ENCODE measurements at places on chromosomes 3 and 15.

DNA sequence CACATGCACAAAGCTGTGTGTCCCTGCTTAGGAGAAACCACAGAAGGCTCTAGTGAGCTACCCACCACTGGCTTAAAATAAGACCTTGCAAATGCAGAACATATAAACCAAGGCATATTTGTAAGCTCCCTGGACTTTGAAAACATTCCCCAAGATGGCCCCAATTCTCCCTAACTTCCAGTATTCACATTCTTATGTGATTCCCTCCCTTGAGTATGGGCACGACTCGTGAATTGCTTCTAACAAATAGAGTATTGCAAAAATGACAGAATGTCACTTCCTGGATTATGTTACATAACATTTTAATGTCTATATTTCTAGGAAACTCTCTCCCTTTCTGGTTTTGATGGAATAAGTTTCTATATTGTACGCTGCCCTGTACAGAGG, 131.8 kb upstream of the MCTP2 start:
- no peaks in the 10 kb centered on the region for H3K36me3 ChIP-seq
- no peak overlapping the region for H3K27ac ChIP-seq
- H3K4me3 ChIP-seq: no peak overlapping the region
- no peaks in the 10 kb centered on the region for H3K4me1 ChIP-seq

- no peaks in the 10 kb centered on the region for H3K36me3 ChIP-seq
- peaks cover 21% of the 10 kb centered on the region for H3K4me1 ChIP-seq
- no peak overlapping the region for H3K27ac ChIP-seq
- no peak for DNase-seq
- no peaks in the 10 kb centered on the region for H3K27me3 ChIP-seq
Observed at GRCh38 chr3:160099834-160100233, 111.2 kb downstream of the IL12A start.

GRCh38 chr3:8851703-8852102, 82.3 kb upstream of the OXTR start:
- no peaks in the 10 kb centered on the region for H3K4me1 ChIP-seq
- H3K27ac ChIP-seq: no peak overlapping the region
- no peaks in the 10 kb centered on the region for H3K36me3 ChIP-seq
- H3K4me3 ChIP-seq: no peak overlapping the region
- H3K27me3 ChIP-seq: no peaks in the 10 kb centered on the region

DNA sequence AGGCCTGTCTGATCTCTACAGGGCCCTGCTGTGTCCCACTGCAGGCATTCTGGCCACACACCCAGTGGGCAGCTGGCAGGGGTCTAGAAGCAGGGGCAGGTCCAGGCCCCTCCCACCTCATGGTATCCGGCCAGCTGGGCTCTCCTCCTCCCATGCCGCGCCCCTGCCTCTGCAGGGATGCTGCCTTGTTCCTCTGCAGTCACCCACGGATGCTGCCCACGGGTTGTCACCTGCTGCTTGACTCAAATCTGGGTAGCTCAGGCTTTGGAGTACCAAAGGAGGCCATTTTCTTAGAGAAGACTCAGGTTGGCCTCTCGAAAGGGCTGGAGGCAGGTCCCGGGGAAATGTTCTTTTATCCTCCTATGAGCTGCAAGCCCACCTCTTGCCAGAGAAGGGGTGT, 25.0 kb downstream of the EFCAB12 start:
- no peak for DNase-seq
- H3K4me1 ChIP-seq: peaks cover 19% of the 10 kb centered on the region
- H3K36me3 ChIP-seq: peaks cover 8% of the 10 kb centered on the region

DNA sequence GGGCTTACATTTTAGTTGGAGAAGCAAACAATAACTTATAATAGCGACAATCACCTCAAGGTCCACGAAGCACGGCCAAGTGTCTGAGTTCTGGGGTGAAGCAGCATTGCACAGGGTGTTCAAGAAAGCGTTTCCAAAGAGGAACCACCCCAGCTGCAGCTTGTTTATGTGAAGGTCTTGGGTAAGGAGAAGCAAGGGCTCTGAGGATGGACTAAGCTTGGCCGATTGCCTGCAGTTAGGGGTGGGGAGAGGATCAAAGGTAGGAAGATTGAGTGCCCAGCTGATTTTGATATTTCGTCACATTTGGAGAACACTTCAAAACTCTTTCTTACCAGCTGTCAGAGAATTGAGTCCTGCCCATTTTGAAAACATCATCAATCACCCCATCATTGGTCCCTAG, 321.6 kb upstream of the DNAJC19 start:
- no peaks in the 10 kb centered on the region for H3K27me3 ChIP-seq
- H3K27ac ChIP-seq: no peak overlapping the region
- no peak overlapping the region for H3K4me3 ChIP-seq
- DNase-seq: no peak

GRCh38 chr15:48890375-48890972, 12.5 kb downstream of the EID1 start:
- no peak for DNase-seq
- peaks cover 19% of the 10 kb centered on the region for H3K27me3 ChIP-seq
- H3K4me3 ChIP-seq: no peak overlapping the region
- H3K36me3 ChIP-seq: no peaks in the 10 kb centered on the region
- H3K27ac ChIP-seq: no peak overlapping the region

GRCh38 chr3:133948131-133948810, 52.6 kb upstream of the RAB6B start:
- no peak overlapping the region for H3K4me3 ChIP-seq
- no peak overlapping the region for H3K27ac ChIP-seq
- no peaks in the 10 kb centered on the region for H3K27me3 ChIP-seq
- H3K4me1 ChIP-seq: no peaks in the 10 kb centered on the region

GRCh38 chr3:125005676-125006075, 50.1 kb downstream of the HEG1 start:
- H3K36me3 ChIP-seq: peaks cover 58% of the 10 kb centered on the region
- no peak for DNase-seq
- no peak overlapping the region for H3K27ac ChIP-seq
- H3K4me3 ChIP-seq: no peak overlapping the region
- no peaks in the 10 kb centered on the region for H3K4me1 ChIP-seq

DNA sequence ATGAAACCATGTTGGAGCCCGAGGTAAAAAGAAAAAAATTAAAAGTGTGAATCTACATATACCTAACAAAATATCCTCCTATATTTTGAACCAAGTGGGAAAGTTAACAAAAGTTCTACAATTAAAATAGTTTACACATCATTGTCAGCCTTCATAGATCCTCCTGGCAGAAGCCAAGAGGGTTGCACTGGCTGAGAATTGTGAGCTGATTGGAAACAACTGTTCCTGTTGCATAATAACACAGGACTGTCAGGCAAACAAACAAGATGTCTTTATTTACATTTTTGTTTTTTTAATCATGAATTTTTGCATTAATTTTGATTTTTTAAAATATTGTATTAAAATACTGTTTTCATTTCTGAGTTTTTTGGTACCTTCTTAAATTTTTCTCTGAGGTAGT, 215.2 kb upstream of the MME start:
- H3K27ac ChIP-seq: no peak overlapping the region
- H3K4me1 ChIP-seq: no peaks in the 10 kb centered on the region
- no peak for DNase-seq
- H3K4me3 ChIP-seq: no peak overlapping the region

GRCh38 chr3:139975594-139976365, 40.8 kb downstream of the CLSTN2 start:
- no peaks in the 10 kb centered on the region for H3K4me1 ChIP-seq
- no peaks in the 10 kb centered on the region for H3K27me3 ChIP-seq
- no peak for DNase-seq
- H3K36me3 ChIP-seq: no peaks in the 10 kb centered on the region
- H3K27ac ChIP-seq: no peak overlapping the region
- H3K4me3 ChIP-seq: no peak overlapping the region

DNA sequence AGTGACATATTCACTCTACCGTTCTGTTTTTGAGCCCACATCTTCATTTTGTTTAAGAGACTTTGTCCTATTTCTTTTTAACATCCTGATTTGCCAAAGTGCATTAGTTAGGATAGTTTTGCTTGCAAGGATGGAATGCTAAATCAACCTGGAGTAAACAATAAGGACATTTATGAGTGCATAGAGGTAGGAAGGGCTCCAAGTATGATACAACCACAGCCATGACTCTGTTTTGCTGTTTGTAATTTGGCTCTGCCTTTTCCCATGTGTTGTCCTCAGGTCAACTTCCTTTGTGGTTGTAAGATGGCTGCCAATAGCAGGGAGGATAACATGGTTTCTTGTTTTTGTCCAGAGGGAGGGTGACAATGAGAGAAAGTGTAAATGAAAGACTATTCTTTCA, 66.4 kb upstream of the GOLIM4 start:
- no peak overlapping the region for H3K4me3 ChIP-seq
- no peaks in the 10 kb centered on the region for H3K36me3 ChIP-seq
- DNase-seq: no peak
- H3K27me3 ChIP-seq: peaks cover 7% of the 10 kb centered on the region
- no peak overlapping the region for H3K27ac ChIP-seq

DNA sequence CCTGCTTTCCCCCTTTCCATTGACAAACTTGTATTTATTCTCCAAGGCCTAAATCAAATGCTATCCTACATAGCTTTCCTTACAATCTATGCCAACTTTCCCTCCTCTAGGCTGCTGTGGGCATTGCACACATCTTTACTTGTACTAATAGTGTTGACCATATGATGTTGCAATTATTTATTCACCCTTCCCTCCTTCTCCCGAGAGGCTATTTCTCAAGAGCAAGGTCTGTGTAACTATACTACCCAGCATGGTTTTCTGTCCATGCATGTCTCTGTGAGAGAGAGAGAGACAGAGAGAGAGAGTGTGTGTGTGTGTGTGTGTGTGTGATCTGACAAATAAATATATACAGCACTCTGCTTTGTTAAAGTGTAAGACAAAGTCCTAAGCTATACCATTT, 63.8 kb downstream of the GTPBP8 start:
- H3K4me3 ChIP-seq: no peak overlapping the region
- no peaks in the 10 kb centered on the region for H3K27me3 ChIP-seq
- no peak overlapping the region for H3K27ac ChIP-seq
- peaks cover 2% of the 10 kb centered on the region for H3K36me3 ChIP-seq
- peaks cover 3% of the 10 kb centered on the region for H3K4me1 ChIP-seq

DNA sequence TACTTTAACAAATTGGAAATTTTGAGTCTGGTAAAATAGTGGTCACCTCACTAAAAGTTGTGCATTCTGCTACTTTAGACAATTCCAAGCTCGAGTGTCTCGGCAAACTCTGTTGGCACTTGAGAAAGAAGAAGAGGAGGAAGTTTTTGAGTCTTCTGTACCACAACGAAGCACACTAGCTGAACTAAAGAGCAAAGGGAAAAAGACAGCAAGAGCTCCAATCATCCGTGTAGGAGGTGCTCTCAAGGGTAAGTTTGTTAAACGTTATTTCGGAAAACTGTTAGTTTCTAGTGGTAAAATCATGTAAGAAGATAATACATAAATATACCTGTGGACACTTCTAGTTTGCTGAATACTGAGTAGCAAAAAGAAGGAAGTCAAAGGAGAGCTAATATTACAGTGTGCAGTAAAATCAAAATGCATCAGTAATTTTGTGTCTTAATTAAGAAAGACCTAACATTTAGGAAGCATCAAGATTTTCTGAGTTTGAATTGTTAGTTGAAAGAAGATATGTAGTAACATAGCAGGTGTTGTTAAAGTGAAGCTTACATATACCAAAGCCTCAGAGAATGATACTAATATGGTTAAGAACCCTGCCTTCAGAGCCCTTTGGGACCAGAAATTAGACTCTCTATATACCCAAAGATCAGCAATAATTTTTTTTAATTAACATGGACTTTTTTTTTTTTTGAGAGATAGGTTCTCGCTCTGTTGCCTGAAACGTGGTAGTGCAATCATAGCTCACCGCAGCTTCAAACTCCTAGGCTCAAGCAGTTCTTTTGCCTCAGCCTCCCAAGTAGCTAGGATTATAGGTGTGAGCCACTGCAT, 23.0 kb downstream of the BUB1B start:
- no peaks in the 10 kb centered on the region for H3K36me3 ChIP-seq
- H3K27me3 ChIP-seq: no peaks in the 10 kb centered on the region
- H3K4me1 ChIP-seq: peaks cover 41% of the 10 kb centered on the region

- no peaks in the 10 kb centered on the region for H3K36me3 ChIP-seq
- no peaks in the 10 kb centered on the region for H3K4me1 ChIP-seq
- no peaks in the 10 kb centered on the region for H3K27me3 ChIP-seq
- no peak overlapping the region for H3K27ac ChIP-seq
- no peak overlapping the region for H3K4me3 ChIP-seq
Observed at GRCh38 chr15:95663156-95664100, 667.1 kb upstream of the NR2F2 start.

GRCh38 chr3:124631727-124632126, 98.5 kb upstream of the UMPS start:
- no peak for DNase-seq
- H3K4me3 ChIP-seq: no peak overlapping the region
- H3K4me1 ChIP-seq: peaks cover 29% of the 10 kb centered on the region
- no peaks in the 10 kb centered on the region for H3K27me3 ChIP-seq
- H3K27ac ChIP-seq: no peak overlapping the region
- no peaks in the 10 kb centered on the region for H3K36me3 ChIP-seq

GRCh38 chr3:175193815-175194518, 334.8 kb downstream of the NAALADL2 start:
- H3K27ac ChIP-seq: no peak overlapping the region
- H3K4me1 ChIP-seq: no peaks in the 10 kb centered on the region
- no peak for DNase-seq
- H3K4me3 ChIP-seq: no peak overlapping the region
- H3K36me3 ChIP-seq: no peaks in the 10 kb centered on the region
- no peaks in the 10 kb centered on the region for H3K27me3 ChIP-seq

GRCh38 chr3:41794748-41795589, 166.9 kb downstream of the ULK4 start:
- no peak for DNase-seq
- H3K27ac ChIP-seq: no peak overlapping the region
- H3K36me3 ChIP-seq: peaks cover 2% of the 10 kb centered on the region
- H3K27me3 ChIP-seq: no peaks in the 10 kb centered on the region

DNA sequence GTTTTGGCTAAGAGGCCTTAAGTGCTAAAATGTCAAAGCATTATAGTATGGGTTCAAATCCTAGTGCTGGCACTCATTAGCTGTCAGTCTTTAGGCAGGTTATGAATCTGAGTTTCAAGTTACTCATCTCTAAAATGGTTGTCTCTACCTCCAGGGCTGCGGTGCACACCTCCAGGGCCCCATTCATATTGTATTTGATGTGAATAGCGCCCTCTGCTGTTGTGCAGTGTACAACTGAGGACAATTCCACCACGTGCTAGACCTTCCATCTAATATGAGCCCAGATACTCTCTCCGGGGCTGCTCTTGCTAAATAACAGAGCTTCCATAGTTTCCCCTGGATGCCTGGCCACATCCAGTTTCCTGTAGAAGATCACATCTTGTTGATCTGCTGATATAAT, 54.3 kb downstream of the OXNAD1 start:
- peaks cover 2% of the 10 kb centered on the region for H3K4me1 ChIP-seq
- H3K27ac ChIP-seq: no peak overlapping the region
- H3K36me3 ChIP-seq: peaks cover 94% of the 10 kb centered on the region

DNA sequence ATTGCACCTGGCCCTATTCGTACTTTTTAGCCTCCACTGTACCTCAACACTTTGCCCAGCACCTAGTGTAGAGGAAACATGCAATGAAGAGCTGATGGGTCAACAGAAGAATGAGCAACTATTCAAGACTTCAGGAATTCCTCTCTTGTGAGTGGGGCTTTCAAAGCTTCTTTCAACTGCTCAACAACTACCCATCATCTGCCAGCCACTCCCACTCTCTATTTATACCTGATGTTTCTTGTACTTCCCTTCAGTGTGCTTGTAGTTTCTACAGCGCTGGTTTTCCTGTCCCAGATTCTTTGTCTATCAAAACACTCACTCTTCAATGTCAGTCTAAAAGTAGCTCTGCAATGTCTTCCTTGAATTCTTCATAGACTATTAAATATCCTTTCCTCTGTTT, 168.3 kb upstream of the LPP start:
- H3K27me3 ChIP-seq: peaks cover 11% of the 10 kb centered on the region
- H3K4me1 ChIP-seq: peaks cover 29% of the 10 kb centered on the region
- no peak overlapping the region for H3K27ac ChIP-seq
- no peak for DNase-seq
- no peaks in the 10 kb centered on the region for H3K36me3 ChIP-seq
- H3K4me3 ChIP-seq: no peak overlapping the region

Data from activated B cell treated with CpG ODN at 0.5 μM for 24 hours (primary cell).